ENCODE measurements at places on chromosomes 6 and 20.

DNA sequence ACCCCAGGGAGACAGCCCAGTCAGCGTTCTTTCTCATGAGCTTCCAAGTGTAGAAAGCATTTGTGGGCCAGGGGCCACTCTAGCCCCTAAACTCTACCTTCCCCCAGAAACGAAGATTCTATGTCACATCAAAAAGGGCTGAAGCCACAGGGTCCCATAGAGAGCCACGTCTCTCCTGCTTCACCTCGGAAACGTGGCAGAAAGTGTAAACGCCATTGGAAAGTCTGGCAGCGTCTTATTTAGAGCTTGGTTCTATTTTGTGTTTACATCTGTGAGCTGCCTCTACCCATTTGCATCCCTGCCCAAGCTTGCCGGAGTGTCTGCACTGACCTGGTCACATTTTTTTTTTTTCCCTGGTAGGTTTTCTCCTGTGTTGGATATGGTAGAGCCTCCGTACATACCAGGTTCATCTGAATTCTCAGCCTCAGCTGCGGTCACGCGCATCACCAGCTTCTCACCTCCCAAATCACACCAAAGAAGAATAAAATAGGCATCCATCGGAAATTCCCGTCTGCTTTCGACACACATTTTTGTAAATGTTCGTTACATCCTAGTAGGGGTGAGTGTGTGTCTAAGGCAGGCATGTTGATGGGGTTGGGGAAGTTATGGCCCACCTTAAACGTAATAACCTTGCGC is 62.6 kb downstream of the NPEPL1 start:
- DNase-seq = no peak

DNA sequence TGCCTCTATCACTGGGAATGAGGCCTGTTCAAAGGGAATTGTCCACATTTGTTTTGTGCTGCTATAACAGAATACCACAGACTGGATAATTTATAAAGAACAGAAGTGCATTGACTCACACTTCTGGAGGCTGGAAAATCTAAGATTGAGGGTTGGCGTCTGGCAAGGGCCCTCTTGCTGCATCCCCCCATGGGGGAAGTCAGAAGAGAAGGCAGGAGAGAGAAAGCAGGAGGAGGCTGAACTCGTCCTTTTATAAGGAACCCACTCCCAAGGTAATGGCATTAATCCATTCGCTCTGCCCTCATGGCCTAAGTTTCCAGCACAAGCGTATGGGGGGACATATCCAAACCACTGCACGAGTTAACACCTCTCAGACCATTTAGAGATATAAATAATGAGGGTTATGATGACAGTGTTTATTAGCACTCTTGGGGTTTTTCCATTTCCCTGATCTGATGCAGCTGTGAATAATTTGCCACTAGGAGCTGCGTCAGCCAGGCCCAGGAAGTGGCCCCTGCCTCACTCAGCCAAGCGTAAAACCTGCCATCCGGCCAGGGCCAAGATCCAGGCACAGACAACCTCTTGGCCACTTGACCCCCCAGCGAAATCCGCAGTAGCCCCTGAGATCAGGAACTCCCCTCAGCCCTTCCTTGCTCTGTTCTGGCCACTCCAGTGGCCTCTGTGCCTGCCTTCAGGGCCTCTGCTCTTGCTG is 14.2 kb upstream of the SLCO4A1 start:
- no peak for DNase-seq

DNA sequence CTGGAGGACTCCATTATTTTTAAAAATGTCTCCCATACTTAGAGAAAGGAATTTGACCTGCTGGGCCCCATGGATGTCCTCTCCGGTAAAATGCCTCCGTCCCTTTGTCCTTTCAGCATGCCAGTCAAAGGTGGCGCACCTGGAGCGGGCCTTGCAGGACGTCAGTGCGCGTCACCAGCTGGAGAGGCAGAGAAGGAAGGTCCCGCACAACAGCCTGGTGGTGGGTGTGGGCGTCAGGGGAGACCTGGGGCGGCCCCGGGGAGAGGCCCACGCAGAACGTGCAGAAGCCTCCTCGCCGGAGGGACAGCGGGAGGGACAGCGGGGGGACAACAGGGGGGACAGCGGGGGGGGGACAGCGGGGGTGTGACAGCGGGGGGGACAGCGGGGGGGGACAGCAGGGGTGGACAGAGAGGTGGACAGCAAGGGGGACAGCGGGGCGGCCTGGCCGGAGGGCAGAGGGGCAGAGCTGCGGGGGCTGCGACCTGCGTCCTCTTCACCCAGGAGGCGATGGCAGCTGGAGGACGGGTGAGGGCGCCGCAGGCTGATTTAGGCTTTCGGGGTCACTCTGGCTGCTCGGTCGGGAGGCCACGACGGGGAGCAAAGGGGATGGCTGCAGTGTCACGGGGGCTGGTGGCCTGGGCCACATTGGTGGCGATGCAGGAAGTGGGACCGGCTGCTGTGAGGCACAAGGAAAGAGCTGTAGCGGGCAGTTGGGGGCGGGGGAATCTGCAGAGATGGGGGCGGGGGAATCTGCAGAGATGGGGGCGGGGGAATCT is 859 bp upstream of the KIF25 start:
- peak; percentile 37 for DNase-seq

- DNase-seq = no peak
These were observed 174.7 kb downstream of the ZFAND3 start for GRCh38 chr6:37994223-37994622.

DNA sequence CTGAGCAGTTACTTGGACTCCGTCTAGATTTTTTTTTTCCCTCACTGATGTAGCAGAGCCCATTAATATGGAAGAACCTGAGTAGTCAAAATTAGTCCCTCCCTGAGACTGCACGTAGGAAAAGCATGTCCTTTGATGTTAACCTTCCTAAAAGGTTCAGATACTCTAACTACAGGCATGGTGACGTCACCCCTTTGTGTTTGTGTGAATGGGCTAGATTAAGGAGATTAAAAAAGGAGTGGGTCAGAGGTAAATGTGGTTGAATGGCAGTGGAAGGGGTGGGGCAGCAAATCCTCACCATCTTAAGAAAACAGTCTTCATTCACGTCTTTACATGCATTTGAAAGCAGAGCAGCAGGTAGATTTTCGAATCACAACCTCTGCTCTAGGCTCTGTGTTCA is 521.1 kb downstream of the TFAP2B start:
- no peak for DNase-seq

DNA sequence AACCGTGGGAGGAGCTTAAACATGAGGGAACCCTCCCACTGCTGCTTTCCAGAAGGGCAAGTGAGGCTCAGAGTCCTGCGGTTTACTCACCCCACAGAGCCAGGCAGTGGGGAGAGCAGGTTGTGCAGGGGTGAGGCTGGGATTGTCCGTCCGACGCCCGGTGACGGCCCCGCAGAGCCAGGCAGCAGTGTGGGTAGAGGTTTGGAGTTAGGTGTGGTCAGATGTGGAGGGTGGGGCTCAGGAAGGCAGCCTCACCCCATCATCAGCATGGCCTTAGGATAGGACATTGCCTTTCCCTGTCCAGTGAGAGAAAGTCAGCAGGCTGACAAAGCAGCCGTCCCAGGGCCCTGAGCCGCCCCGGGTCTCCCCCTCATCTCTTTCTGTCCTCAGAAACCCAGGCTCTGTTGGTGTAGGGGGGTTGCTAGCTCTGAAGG is 234.6 kb downstream of the DLL1 start:
- DNase-seq = no peak

GRCh38 chr20:63452341-63452740 is 20.1 kb downstream of the KCNQ2 start:
- no peak for DNase-seq

DNA sequence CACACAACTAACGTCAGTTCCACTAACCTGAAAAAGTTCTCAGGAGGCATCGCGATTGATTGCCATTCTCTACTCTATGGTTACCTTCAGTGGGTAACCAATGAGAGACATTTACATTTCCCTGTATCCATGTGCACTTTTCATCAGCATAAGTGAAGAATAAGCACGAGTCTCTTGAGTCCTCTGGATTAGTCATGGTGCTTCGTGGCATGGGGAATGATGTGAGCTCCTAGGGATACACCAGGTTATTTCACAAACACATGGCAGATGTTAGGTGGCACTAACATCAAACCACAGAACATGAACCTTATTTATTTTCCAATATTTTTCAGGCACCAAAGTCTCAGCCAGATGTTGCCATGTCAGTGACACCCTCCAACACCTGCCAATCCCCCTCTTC is 64.0 kb downstream of the FYN start:
- no peak for DNase-seq

- no peak for DNase-seq
These were observed 228.0 kb upstream of the TAB2 start for GRCh38 chr6:149089510-149089909.

- no peak for DNase-seq
These were observed 212.9 kb downstream of the COL19A1 start for GRCh38 chr6:70079241-70079640.

DNA sequence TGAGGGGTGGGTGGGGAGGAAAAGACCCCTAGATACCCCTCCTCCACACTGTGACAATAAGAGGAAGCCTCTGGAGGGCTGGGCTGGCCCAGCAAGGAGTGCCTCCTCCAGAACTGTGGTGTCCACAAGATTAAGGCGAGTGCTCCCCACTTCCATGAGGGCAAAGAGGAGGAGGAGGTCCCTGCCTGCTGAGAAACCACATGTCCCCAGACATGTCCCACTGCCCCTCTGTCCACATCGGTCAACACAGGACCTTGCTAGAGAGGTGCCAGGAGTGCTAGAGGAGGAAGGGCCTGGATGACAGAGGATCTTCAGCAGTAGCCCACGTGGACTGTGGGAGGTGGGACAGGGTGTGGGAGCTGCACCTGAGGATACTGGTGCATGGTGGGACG is 3.1 kb downstream of the RAET1G start:
- no peak for DNase-seq

DNA sequence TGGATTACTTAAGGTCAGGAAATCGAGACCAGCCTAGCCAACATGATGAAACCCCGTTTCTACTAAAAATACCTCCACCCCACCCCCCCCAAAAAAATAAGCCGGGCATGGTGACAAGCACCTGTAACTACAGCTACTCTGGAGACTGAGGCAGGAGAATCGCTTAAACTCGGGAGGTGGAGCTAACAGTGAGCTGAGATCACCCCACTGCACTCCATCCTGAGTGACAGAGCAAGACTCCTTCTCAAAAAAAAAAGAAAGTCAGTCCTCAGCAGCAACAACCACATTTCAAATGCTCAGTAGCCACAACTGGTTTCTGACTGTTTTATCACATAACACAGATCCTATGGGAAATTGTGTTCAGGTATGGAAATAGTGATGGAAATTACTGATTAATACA is 135.3 kb downstream of the HFE start:
- DNase-seq = no peak

GRCh38 chr20:34365765-34366213 is 2.7 kb downstream of the ITCH start:
- peak; percentile 15 for DNase-seq

DNA sequence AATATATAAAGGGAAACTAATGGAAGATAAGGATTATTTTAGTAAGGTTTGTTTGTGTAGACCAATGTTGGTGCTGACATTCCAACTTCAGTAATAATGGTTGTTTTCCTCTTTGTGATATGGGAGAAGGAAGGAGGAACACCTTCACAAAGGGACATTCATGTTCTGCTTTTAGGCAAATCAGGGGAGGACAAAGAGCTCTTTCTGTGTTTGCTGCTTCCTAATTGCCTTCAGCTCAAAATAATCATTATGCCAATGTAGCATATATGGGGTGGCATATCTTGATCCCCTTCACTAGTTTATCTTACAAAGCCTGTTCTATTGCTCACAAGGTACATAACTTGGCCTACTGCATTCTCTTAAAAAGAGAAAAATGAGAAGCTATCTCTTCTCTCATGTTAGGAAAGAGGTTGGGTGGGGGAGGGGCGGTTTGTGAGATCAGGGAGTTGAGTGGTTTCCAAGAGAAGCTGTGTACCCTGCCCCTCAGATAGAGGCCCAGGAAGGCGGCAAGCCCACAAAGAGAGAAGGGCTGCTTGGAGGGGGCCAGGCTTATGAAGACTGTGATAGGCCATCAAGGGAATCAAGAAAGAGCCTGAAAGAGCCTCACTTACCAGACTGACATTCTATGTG is 4.7 kb upstream of the ADGRG6 start:
- no peak for DNase-seq

GRCh38 chr20:2822073-2822472 is 5.9 kb downstream of the TMEM239 start:
- DNase-seq = no peak

DNA sequence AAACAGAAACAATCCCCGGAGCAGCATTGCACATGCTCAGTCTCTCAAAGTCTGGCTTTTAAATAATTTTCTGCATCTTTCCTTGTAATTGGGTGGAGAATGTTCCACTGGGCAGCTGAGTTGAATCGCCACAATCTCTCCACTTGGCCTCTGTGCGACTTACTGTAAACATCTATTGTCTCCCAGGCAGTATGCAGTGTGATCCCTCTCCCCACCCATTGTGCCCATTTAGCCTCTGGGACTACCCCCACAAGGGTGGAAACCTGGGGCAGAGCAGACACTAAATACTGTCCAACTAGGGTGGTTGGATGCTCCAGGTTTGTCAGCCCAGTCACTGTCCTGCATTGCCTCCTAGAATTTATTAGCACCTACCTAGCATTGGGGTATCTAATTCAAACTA is 96.2 kb downstream of the JARID2 start:
- no peak for DNase-seq

DNA sequence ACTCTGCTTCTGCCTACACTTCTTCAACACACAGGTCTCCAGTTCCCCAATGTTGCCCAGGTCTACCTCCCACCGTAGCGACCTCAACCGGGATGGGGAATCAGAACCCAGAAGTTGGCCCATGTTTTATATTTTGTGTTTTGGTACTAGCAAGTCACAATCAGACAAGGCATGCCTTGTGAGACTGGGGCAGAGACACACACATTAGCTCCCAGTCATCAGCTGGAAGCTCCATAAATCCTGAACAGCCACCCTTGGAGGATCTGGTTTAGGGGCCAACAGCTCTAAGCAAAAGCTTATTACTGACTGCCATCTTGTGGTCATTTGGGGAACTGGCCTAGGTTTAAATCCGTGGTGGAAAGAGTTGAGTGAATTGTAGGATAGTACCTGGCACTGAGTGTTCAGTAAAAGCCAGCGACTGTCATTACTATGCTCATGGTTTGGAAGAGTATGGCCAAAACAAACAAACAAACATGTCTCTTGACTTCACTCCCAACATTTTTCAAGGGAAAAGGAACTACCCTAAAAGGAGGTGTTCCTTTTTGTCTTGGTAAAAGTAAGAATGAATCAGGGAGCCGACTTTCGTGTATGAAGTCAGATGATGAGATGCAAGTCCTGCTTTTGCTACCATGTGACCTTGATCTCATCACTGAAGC is 40.5 kb downstream of the PIM1 start:
- DNase-seq = peak; percentile 87
